ENCODE measurements at places on chromosomes 13 and 19.

GRCh38 chr19:11151181-11151580 lies 4.4 kb downstream of the SPC24 start:
- DNase-seq, result no peak

DNA sequence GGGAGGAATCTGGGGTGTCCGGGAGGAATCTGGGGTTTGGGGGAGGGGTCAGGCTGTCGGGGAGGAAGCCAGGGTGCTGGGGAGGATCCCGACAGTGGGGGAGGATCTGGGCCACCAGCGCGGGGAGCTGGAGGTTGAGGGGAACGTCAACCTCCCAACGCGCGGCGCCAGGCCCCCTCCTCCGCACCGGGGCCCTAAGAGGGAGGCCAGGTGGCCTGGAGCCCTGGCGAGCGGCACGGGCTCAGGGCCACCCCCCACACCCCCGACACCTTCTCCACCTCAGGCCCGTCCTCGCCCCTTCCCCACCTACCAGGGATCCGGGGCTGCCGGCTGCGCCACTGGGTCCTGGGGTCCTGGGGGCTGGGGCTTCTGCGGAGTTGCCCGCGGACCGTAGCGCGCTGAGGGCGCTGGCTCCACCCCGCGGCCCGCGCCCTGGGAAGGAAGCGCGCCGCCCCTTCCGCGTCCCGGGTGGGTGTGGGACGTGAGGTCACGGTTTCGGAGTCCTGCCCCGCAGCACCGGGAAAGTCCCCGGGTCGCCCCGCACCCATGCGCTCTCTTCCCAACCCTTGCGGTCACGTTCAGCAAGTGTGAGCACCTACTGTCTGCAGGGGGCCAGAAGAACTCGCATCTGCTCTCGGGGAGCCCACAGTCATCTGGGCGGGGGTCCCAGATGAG lies at the start of gene TICAM1:
Gene TICAM1, minus strand, starts transcription at position 409 of the 675 bp plus-strand sequence. CDS start 13,335 bp downstream, outside the sequence.
- peak; percentile 69 for DNase-seq

DNA sequence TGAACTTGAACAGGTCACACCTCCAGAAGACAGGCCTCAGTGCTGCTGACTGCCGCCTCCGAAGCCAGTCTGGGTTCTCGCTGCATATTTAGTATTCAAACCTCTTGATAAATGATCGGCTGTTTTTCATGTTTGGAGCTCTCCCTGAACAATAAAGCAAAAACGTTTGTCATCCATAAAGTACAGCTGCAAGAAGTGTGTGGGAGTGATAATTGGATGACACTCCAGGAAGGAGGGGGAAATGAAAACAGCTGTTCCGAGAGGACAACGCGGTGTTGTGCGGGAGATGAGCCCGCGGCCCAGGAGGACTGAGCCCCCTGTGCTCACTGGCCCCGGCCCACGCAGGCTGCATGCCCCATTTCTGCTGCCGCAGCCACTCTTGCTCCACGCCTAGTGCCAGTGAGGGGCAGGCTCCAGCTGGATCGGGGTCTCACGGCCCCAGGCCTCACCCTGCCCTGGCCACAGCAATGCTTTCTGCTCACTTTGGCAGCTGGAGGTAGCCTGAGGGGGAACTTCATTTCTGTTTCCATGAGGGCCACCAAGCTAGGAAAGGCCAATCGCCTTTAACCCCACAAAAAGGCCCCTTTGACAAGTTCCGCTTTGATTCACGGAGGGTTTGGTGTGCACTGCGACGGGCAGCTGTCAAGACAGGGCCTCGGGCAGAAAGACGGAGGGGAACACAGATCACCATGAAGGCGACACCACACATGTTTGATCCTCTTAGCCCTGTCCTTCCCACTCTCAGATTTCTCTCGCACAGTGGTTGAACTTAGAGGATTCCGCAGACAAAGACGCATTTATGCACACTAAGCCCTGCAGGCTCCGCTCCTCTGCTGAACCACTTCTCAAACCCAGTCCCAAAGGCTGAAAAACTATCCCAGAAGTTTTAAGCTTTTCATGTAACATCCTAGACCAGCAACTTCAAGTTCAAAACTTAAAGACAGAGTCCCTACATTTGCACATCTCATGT lies 537.6 kb downstream of the EFNB2 start:
- DNase-seq, result no peak

DNA sequence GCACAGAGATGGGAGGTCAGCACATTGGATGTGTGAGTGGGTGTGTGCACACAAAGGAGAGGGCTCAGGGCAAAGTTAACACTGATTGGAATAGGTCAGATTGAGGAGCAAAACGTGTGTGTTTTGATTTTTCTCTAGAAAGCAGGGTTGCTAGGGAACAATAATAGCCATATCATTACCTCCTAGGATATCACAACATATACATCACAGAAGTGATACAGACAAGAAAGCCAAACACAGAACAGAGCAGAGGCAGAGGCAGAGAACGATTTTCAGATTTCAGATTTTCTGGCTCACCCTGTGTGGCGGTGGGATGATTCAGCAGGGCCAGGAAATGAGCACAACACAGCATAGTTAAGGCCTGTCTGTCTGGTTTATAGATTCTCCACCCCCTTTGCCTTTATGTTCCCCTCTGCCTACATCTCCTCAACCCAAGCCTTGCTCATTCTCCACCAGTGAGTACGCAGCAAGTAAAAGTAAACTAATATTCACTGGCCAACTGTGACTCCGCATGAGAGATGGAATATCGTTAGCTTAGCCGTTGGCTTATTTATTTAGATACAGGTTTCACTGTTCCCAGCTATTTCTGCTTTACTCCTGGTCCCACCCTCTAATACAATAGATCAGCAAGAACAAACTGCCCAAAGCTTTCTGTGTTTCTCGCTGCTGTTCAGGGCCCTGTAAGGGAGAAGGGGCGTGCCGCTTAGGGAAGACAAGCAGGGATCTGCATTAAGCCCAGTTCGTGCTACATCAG lies 182.7 kb upstream of the TSC22D1 start:
- no peak for DNase-seq

DNA sequence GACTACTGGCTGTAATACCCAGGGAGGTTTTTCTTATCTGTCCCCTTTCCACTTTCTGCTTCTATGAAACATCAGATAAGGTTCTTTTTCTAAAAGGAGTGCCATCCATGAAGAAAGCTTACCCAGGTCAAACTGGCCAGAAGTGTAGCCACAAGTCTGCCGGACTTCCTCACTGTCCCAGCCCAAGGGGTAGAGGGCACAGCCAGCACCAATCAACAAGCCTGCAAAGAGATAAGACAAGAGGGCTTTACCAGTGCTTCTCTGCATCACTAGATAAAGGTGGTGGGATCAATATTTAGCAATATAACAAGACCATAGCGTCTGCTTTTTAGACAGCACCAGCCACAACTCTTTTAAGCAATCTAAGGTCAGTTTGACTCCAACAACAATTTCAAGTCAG lies 224.7 kb downstream of the LHFPL6 start:
- no peak for DNase-seq

- no peak for DNase-seq
These were observed 813.6 kb upstream of the MIR17HG start for GRCh38 chr13:90533866-90534265.

DNA sequence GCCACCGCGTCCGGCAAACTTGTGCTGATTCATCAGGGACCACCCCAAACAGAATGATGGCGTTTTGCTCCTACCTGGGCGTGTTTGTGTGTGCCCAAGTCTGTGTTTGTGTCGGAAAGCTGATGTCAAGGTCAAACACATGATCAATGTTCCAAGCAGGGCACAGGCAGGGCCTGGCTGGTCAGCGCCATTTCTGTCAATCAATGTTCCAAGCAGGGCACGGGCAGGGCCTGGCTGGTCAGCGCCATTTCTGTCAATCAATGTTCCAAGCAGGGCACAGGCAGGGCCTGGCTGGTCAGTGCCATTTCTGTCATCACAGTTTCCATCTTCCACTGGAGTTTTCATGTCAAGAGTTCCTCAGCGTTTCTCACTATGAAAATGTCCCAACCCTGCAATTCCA lies 14.9 kb upstream of the GRTP1 start:
- DNase-seq, result no peak

DNA sequence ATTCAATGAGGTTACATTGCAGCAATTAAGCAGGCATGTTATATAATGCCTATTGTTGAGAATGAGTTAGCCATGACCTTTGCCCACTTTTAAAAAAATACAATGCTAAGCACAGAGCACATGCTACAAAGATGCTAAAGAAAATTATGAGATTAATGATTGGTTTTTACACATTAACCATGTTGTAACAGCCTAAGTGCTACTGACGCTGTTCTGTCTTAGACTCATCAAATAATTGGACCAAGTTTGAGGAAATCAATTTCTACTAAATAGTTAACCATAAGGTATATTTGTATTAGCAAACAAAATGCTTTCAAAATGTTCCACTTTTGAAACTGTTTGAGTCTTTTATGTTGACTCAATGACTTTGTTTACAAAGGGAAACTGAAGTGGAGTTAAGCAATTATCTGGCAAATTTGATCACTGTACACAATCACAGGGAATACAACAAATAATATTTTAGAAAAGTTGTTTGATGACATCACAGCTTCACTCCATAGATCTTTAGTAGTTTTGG lies 14.3 kb downstream of the MIR17HG start:
- DNase-seq, result no peak

Measured in stimulated activated CD4-positive, alpha-beta T cell treated with anti-CD3 and anti-CD28 coated beads, Interleukin-2, amount 100 ng/mL, for 48 hours (primary cell).